Stimulated activated CD4-positive, alpha-beta T cell treated with anti-CD3 and anti-CD28 coated beads, Interleukin-4, amount 100 ng/mL, for 1 hour (primary cell): ENCODE measurements at places on chromosomes 2 and 18.

- DNase-seq, result no peak
These were observed 217.7 kb downstream of the LRRTM1 start for GRCh38 chr2:80086831-80087230.

GRCh38 chr18:67467188-67467587 lies 49.3 kb downstream of the DSEL start:
- no peak for DNase-seq

GRCh38 chr2:226839951-226840350 lies 4.1 kb downstream of the RHBDD1 start:
- no peak for DNase-seq

- DNase-seq, result no peak
These were observed 47.6 kb downstream of the COBLL1 start for GRCh38 chr2:164794016-164794415.

DNA sequence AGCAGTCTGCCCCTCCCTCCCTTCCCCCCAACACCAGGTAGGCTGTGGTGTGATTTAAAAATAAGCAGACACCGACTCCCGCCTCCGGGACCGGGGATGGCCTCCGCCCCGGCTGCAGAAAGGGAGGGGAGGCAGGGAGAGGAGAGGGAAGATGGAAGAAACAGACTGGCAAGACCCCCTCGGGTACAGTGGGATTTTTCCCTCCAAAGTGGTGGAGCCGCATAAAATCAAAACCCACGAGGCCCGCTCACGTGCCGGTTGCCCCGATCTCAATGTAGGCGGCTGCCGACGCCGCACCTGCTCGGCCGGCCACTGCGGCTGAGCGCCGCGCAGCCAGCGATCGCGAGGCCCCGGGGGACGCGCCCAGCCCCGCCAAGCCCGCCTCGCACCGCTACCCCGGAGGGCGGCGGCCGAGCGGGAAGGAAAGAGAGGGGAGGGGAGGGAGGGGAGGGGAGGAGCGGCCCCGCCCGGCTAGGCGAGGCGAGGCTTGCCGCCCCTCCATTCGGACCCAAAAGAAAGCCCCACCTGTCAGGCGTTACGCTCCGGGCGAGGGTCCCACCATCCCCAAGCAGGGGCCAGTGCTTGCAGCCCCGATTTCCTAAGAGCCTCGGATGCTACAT lies 811 bp downstream of the ADD2 start:
- DNase-seq, result peak; percentile 6
